ENCODE measurements at places on chromosomes 12 and 14.

DNA sequence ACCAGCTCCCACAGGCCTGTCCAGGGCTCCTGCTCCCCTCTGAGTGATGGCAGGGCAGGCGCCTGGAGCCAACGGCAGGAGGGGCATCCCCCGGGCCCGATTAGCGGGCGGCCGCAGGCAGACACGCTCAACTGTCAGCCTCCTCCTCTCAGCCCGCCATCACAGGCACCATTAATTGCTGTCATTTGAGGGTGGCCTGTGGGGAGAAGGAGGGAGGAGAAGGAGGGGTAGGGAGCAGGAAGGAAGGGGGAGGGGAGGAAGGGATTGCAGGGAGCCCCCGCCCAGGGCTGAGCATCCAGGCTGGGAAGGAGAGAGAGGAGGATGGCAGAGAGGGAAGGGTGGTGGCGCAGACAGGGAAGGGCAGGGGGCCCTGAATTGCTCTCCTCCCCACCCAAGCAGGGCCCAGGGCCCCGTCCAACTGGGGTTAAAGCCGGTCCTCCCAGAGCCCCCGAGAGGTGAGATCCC, 36.1 kb downstream of the NCOR2 start:
- no peak for DNase-seq

- DNase-seq, result no peak
These were observed 54.4 kb upstream of the KCNA1 start for GRCh38 chr12:4855121-4855924.

DNA sequence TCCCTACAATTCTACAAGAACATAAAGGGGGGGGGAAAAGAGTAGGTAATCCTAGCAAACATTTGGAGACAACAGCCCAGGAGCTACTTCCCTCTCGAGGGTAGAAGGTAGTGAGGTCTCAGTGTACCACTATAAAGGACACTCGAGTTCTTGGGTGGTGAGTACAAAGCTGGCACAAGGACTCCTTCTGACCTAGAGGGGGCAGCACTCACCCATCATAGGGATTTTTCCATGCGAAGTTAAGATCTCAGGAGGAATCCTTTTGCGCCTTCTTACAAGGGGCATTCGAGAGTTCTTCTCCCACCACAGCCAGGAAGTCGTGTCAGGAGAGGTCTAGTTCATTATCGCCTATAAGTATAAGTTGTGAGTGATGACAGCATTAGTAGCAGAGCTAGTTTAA, 200.2 kb upstream of the RBM19 start:
- no peak for DNase-seq

GRCh38 chr14:81269100-81269978, 48.6 kb upstream of the GTF2A1 start:
- DNase-seq, result no peak

GRCh38 chr12:121366063-121366459, 13.8 kb upstream of the ANAPC5 start:
- DNase-seq, result no peak

- DNase-seq, result no peak
These were observed 755 bp downstream of the SLC25A21 start for GRCh38 chr14:37171678-37172023.

GRCh38 chr14:62670526-62670925, 374.7 kb downstream of the KCNH5 start:
- no peak for DNase-seq

- no peak for DNase-seq
These were observed 10.3 kb downstream of the KRT85 start for GRCh38 chr12:52356762-52357580.

- DNase-seq, result no peak
These were observed 13.7 kb downstream of the TCTN1 start for GRCh38 chr12:110627500-110628195.

DNA sequence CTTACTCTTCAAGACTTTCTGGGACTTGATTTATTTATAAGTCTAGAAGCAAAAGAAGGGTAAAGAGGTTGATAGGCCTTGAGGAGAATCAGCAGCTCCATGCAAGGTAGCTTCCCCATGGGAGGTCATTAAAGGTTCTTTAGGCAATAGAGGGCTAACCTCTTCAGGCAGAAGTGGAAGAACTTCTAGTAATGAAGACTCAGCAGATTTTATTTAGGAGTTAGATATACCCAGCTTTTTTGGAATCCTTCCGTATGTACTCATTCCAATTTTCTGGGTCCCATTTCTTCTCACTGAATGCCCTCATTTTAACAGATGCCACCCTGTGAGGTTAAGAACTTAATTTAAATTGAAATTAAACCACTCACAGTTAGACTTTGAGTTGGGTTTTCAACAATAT, 565.6 kb downstream of the LRFN5 start:
- DNase-seq, result no peak

GRCh38 chr12:103469719-103470118, 26.0 kb downstream of the C12orf42 start:
- DNase-seq, result no peak

- no peak for DNase-seq
These were observed 20.0 kb upstream of the DNAH10 start for GRCh38 chr12:123741937-123742572.

DNA sequence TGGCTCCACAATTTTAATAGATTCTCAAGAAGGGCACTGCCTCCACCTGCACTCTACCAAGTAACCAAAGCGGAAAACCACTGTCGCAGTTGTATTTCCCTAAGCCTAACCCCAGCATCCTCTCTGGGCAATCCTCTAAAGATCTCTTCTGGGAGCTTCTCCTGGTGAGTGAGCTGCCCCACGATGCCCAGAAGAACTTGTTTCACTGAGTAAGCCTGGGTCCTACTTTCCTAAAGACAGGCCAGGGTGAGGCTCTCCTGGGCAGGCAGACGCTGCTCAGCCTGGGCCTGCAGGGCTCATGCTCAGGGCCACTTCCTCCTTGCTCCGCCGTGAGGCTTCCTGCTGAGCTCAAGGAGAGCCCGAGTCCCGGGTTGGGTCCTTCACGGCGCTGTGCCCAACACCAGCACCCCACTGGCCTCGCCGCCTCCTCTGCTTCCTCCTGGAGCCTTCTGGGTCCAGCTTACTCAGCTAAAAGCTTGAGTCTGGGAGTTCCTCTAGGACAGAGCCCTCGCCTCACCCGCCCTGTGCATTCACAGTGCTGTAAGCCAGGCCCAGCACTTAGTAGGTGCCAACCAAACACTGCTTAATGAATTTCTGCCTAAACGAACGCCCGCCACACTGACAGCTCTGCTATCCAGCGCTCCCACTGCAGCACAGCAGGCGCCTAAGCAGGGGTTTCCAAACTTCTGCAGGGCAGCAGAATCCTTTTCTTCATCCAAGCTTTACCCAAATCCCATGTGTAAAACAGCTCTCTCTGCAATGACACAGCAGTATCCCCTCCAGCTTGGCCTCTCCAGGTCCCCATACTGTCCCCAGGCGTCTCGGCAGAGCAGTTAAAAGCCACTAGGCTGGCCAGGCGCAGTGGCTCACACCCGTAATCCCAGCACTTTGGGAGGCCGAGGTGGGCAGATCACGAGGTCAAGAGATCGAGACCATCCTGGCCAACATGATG, 5.7 kb downstream of the RAB35 start:
- DNase-seq, result peak; percentile 27

DNA sequence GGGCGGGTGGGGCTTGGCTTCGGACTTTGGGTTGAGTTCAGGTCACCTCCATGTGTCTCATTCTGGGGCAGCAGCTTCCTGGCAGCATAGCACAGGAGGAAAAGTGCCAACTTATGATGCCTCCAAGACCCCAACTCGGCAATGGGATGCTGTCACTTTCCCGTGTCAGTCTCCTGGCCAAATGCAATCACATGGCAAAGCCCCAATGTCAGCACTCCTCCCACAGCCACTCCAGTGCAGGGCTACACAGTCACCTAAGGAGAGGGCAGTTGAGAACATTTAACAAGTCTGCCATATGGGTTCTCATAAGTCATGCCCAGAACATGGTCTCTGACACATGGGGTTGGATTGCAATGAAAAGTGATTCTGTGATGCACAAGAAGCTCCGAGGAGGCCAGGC, 26.7 kb downstream of the ELK3 start:
- DNase-seq, result no peak

DNA sequence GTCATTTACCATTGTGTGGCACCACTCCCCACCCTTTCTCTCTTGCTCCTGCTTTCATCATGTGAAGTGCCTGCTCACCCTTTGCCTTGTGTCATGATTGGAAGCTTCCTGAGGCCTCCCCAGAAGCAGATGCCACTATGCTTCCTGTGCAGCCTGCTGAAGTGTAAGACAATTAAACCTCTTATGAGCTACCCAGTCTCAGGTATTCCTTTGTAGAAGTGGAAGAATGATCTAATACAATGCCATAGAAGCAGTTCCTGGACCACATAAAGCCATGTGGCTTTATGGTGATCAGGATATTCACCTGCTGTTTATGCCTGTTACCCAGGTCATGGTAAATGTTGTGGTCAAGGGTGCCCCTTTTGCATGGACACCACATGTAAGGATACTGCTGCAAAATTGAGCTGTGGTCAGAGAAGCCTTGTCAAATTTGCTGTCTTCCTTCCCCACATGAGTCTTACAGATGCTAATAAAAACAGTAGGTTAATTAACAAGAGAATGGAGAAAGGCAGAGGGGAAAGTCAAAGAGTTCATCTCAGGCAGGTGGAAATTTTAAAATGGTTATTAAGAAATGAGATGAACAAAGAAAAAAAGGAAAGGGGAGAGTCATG, 112.8 kb upstream of the IFNG-AS1 start:
- DNase-seq, result no peak

DNA sequence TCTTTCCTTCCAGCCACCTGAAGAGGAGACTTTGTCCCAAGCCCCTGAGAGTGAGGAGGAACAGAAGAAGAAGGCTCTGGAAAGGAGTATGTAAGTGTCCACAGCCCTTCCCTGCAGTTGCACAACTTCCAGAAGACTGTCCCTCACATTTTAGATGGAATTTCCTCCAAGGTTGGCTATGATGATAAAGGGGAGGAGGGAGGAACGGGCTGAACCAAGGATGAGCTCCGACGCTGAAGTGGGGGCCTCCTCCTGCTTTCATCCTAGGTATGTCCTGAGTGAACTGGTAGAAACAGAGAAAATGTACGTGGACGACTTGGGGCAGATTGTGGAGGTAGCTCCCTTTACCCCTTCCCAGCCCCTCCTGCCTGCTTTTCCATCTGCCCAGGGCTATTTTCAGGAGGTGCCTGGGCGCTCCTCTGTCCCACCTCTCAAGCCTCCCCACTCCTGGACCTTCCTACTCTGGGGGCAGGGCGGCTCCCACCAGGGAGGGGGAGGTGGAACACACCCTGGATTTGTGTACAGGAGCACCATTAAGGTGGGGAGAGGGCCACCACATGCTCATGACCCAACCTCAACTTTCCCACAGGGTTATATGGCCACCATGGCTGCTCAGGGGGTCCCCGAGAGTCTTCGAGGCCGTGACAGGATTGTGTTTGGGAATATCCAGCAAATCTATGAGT, 2.3 kb downstream of the ARHGEF25 start:
- no peak for DNase-seq

DNA sequence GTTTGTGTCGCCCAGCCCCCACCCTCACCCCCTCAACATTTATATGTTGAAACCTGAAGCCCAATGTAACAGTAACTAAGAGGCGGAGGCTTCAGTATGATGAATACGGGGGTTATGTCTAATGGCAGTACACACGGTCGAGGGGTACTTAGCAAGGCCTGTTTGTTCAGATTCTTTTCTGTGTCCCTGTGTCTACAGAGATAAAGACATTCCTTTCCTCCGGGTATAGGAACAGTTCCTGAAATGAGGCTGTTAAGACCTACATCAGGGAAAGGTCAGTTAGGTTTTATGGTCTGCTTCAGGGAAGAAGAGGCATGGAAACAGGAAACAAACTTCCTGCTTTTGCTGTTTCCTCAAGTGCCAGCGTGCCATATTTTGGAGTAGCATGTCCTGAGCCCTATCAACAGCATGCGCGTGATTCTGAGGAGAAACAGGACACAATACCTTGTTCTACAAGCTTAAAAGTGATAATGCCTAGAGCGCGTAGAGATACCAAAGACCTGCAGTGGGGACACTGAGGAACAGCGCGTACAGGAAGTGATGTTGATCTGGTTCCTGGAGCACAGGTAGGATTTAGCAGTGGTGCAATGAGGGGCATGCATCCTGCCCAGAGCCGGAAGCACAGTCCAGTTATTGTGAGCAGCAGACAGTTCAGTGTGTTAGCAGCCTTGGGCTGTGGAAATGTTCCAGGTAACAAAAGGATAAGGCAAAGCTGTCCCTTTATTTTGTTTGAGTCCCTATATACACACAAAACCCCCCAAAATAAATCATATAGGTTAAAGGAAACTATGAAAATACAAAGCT, 47.2 kb downstream of the FGD4 start:
- DNase-seq, result no peak

DNA sequence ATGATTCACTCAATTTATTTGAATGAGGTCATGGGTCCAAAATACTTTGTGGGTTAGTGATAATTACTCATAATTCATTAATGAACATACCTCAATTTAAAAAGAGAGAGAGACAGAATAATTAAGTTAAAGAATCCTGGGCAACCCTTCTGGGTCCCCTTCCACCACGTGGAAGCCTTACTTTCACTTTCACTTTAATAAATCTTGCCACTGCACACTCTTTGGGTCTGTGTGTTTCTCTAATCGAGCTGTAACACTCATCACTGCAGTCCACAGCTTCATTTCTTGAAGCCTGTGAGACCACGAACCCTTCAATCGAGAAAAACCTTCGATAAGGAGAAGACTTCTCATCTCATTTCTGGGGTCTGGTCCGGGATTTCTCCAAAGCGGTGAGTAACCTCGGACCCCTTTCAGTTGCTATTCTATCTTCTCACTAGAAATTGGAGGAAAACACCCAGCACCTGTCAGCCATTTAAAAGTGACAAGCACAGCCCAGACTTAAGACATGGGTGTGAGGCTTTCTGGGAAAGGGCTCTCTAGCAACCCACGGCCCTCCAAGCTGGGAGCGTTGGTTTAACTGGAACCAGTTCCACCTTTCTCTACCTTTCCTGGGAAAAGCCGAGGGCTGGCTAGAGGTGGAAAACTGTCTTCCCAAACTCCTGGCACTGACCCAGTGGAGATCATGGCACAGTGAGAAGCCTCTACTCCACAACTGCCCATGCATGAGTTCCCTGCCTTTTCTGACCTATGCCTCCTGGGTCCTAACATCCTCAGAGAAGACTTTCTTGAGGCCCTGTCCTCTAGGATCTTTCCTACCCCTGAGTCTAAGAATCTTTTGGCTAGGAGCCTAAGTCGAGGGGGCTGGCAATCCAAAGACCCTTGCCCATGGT, 148.8 kb upstream of the ATF7IP start:
- no peak for DNase-seq

DNA sequence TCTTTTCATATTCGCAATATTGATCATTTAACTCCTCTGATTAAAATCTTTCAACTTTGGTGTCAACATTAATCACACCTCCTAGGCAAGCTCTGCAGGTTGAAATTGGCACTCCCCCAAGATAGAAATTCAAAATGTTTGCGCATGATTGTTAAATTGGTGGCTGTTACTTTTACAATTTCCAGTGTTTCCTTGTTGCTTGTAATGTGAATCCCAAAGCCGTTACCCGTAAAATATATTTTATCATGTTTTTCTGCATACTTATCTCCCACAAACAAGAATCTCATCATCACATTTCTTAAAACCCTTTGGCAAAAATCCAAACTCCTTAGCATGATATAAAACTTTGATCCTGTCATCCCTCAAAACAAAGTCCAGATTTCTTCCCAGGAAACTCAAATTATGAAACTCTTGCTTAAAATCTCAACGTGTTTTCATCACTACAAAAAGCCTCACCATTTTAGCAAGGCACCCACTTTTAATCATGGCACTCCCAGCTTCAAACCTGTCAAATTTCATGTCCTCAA, 14.7 kb downstream of the RTL1 start:
- no peak for DNase-seq

- DNase-seq, result no peak
These were observed 355.5 kb downstream of the SNAPC1 start for GRCh38 chr14:62117751-62118105.

Data from stimulated activated CD8-positive, alpha-beta memory T cell treated with anti-CD3 and anti-CD28 coated beads, Interleukin-12 subunit alpha, Interleukin-12 subunit beta, amount 100 ng/mL, for 4 hours (primary cell).